Fibroblast of upper back skin (primary cell): ENCODE measurements at places on chromosomes 6 and 20.
A peak's percentile ranks its signal among the peaks of the same experiment; 100 is the strongest.

- DNase-seq: no peak
These were observed 90.9 kb upstream of the MLIP start for GRCh38 chr6:54020334-54020733.

- peak; percentile 95 for DNase-seq
These were observed 256.5 kb upstream of the RREB1 start for GRCh38 chr6:6851059-6851948.

DNA sequence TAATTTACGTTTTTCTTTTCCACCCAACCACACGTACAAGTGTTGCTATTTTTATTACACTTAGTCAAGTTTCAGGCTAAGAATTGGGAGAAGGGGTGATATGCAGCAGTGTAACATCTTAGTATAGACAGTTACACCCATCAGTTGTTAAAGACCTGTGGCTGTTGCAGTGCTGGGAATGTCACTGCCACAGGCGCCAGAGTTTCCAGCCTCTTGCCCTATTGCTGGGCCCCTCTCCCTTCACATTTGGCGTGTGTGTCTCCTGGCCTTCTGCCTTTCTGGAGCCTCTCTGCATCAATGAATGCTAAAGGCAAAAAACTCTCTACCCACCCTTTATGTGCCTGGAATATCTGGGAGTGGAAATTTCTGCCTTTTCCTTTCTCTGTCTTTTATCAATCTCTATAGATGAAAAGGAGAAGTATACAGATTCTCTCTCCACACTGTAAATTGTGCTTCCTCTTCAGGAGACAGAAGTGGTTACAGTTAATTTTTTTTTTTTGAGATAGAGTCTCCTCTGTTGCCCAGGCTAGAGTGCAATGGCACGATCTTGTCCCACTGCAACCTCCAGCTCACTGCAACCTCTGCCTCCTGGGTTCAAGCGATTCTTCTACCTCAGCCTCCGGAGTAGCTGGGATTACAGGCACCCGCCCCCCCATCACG is 73.0 kb downstream of the TIAM2 start:
- no peak for DNase-seq

DNA sequence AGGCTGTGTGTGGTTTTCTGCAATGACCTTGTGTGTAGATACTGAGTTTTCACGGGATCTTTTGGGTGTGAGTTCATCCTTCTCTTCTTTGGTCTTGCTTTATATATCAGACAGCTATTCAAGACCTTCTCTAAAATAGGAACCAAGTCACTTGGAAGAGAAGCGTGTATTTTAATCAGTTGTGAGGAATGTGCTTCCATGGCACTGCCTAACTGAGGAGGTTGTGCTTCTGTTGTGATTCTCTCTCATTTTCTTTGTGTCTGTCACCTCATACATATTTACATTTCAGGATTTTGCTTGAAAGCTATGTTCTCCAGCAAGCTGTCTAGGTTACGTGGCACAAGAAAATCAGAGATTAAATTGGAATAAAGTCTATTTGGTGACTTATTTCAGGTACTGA is 428.7 kb downstream of the QKI start:
- no peak for DNase-seq

DNA sequence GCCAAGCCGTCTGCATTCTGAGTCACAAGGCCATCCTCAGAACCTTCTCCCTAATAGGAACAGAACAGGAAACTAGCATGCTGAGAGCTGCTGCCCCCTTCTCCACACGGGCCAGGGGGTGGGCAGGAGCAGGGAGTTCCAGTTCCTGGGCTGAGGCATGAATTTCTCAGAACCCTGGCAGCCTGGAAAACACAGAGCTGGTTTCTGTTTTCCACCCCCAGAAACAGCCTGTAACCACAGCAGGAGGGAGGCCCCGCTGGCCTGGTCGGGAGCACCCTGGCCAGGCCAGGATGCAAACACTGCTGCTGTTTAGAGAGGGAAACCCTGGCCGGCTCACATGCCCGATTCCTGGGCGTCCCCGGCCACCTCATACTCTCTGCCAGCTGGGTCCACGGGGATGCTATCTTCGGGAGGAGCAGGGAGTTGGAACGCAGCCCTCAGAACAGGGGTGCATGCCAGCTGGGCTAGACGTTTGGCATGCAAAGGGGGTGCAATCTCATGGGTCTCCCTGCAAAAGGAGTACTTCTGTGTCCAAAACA is 130.1 kb downstream of the NFATC2 start:
- peak; percentile 32 for DNase-seq

DNA sequence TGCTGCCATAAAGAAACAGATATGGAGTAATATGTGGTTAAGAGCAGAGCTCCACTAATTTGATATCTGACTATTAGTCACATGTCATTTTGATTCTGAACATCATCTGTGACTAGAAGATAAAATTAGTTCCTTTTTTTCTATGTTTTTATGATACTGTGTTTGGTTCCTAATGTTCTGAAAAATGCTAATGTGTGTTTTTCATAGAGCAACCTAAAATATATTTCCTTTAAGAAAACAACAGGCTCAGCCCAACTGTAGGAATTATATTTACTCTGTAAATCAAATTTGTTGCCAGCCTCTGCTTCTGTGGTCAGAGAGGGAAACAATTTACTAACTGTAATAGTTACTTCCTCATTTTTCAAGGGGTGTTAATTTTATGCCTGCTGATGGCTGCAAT is 33.3 kb upstream of the TXLNB start:
- no peak for DNase-seq

DNA sequence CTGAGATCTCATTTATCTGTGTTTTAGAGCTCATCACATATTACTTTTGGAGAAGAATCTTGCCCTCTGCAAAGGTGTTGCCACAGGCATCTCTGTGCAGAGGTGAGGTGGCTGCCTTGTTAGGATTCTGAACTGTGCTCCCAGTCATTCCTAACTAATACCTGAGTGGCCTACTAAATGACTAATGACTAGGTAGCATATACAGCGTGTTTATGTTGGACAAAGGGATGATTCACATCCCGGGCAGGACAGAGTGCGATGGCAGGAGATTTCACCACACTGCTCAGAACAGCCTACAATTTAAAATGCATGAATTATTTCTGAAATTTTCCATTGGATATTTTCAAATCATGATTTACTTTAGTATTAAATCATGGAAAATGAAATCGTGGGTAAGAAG is 23.1 kb upstream of the CGA start:
- DNase-seq: no peak

GRCh38 chr6:131063764-131064272 is 773 bp upstream of the EPB41L2 start:
- DNase-seq: no peak

DNA sequence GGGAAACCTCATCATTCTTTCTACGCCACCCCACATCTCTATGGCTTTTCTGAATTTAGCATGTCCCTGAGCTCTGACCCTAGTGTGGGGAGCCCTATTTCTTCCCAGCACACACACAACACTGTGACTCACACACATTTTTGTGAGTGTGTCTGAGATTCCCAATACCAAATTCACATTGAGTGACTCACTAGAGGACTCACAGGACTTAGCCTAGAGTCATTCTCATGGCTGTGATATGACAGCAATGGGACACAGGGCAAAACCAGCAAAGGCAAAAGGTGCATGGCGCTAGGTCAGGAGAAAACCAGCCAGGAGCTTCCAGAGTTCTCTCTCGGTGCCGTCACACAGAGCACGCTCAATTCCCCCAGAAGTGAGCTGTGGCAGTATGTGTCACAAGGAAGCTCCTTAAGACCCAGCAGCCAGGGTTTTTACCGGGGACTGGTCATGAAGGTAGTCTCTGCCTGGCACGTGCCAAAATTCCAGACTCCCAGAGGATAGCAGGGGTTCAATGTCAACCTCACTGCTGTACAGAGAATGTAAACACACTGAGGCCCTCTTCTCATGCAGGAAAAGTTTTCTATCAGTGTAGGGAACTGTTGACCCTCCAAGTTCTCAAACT is 6.2 kb downstream of the CSTL1 start:
- peak; percentile 80 for DNase-seq

DNA sequence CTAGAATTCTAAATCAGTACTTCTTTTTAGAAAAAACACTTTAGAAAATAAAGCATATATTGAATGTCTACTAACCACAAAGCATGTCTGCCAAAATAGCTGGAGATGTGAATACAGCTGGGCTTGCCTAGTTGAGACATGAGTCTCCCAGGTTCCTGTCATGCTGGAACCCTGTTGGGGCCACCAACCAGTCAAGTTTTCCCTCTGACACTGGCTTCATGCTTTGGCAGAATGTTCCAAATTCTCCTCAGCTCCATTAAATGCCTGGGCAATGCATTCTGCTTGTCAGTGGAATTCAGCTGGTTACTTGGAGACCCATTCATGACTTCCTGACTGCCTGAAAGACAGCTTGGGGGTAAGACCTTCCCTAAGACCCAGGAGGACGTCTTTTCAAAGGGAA is 87.2 kb downstream of the PRND start:
- DNase-seq: peak; percentile 24

- no peak for DNase-seq
These were observed 144.6 kb upstream of the MMS22L start for GRCh38 chr6:97427648-97428047.

DNA sequence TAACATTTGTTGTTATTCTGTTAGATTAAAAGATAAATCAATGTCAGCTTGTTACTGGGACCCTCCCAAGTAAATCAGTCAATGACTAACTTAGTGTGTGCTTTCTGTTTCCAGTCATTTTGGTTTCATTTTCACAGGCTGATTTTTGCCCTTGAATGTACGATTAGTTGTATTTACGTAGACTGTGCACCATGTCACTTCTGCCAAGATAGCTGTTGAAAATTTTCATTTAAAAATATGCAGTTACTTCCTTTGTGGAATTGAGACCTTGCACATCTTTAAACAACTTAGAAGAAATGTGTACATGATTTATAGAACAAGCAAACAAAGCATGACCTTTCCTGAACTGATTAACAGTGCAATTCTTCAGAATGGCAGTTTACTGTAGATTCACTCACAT is 944.8 kb upstream of the CITED2 start:
- DNase-seq: peak; percentile 46
